EH (cell line): ENCODE measurements at places on chromosomes 12 and 14.

- no peak for DNase-seq
Measured at GRCh38 chr12:95057424-95057823, 16.0 kb downstream of the NR2C1 start.

- peak; percentile 88 for DNase-seq
Measured at GRCh38 chr14:52951681-52952554, 1.1 kb upstream of the FERMT2 start.

GRCh38 chr14:52077256-52077979 is 8.6 kb upstream of the NID2 start:
- DNase-seq, result peak; percentile 36

- DNase-seq, result peak; percentile 69
Measured at GRCh38 chr12:48351022-48351708, 446 bp upstream of the ZNF641 start.

DNA sequence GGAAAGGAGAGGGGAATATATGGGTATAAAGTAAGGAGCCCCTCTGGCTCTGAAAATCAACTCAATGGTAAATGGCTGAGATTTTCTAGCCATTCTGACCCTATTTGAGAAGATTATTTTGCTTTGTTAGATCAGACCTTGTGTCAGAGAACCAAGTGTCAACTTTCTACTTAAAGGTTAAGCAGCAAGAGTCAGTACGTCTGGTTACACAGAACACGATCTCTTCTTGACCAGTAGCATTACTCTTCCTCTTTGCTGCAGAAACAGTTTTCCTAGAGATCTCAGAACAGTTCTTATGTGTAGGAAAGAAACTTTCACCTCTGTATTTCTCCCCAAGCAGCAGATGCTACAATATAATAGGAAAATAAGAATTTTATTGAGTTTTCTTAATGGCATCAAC is 47.4 kb upstream of the BTG1 start:
- DNase-seq, result no peak

DNA sequence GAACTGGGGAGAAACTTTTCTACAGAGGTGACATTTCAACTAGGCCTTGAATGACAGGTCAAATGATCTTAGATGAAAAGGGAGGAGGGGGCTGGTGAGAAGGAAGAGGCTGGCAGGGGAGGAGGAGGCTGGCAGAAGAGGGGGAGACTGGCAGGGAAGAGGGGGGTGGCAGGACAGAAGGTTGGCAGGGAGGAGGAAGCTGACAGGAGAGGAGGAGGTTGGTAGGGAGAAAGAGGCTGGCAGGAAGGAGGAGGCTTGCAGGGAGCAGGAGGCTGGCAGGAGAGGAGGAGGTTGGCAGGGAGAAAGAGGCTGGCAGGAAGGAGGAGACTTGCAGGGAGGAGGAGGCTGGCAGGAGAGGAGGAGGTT is 63.4 kb upstream of the PPP4R3A start:
- DNase-seq, result no peak
